ENCODE measurements at places on chromosomes 12 and 14.

DNA sequence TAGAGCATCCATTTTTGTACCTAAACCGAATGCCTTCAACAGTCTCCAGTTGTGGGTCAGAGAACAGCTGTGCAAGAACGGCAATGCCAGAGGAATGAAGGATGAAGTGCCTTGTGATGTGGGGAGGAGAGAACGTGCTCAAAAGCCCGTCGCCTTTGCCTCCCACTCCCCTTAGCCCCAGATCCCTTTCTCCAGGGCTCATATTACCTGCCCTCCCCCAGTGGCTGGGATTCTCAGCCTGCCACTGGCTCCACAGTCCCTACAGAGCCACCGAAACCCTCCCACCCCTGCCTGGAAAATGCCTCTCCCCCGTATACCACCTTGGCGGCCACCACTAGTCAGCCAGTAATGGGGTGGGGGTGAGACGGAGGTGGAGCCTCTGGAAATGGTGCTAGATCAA is 158.5 kb downstream of the ZFP36L1 start:
- DNase-seq: no peak

GRCh38 chr12:120181991-120182631 is 12.4 kb downstream of the GCN1 start:
- DNase-seq: no peak

GRCh38 chr12:70645494-70646317 is 8.5 kb upstream of the PTPRB start:
- no peak for DNase-seq

DNA sequence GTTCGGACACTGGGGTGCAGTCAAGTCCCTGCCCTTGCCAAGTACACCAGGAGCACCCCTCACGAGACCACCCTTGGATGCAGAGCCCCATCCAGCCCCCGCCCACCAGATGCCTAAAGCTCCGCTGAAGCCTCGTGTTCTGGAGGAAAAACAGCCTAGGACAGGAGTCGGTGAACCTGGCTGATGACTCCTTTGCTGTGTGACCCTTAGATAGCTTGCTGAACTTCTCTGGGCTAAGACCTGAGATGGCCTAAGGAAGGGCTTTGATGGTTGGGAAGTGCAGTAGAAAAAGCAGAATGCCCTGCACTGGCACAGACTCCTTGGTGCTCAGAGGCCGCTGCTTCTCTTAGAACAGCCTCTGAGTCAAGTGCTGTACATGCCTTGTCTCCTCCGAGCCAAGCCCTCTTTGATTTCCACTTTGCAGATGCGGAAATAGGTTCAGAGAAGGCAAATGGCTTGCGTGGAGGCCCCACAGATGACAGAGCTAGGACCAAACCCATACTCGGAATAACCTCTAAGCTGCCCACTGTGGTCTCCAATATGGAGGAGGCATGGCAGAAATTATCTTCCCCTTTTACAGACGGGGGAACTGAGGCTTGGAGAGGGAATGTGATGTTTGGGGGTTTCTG is 52.3 kb downstream of the MVK start:
- DNase-seq: no peak

- no peak for DNase-seq
Measured at GRCh38 chr12:68641138-68641537, 30.4 kb downstream of the RAP1B start.

- DNase-seq: no peak
Measured at GRCh38 chr14:69573831-69574262, 824 bp downstream of the CCDC177 start.

DNA sequence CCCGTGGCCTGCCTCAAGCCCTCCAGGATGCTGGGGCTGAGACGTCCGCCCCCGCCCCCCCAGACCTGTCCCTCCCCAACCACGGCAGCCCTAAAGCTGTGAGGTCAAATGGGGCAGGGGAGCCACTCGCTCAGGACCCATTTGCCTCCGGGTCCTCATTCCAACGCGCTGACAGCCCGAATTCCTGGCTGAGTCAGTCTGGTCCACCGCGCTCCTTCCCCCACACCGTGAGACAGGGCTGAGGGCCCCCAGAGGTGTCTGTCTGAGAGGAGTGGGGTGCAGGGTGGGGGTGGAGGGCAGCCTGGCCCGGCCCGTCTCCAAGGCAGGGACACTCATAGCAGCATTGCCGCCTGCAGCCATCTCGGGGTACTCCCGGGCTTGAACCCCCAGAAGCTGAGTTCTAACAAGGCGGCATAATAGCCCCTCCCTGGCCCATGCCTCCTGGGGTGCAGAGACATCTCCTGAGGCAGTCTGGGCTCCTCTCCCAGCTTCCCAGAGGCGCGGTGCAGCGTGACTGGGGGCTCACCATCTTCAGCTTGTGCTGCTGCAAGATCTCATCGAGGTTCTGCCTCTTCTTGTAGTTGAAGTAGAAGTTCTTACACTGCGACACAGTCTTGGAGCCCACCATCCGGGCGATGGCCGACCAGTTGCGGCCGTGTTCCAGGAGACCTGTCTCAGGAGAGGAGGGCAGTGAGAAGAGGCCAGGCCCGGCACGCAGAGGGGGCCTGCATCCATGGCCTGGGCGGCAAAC is 90.5 kb downstream of the RFLNA start:
- no peak for DNase-seq

DNA sequence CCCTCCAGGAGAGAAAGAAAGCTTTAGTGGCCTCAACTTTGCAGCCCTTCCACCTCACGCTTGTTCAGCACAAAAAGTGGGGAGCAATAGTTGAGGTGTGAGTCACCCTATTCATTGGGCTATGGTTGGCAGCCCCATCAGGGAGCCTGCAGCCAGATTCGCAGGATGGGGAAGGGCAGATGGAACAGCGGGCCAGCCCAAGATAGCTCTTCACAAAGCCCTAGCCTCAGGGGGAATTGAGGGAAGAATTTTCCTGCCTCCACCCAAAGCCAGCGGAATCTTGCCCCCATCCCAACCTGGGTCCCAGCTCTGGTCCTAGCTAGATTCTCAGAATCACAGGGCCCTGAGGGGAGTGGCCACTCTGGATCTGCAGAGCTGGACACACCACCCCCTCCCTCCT is 3.6 kb upstream of the KRT5 start:
- no peak for DNase-seq

DNA sequence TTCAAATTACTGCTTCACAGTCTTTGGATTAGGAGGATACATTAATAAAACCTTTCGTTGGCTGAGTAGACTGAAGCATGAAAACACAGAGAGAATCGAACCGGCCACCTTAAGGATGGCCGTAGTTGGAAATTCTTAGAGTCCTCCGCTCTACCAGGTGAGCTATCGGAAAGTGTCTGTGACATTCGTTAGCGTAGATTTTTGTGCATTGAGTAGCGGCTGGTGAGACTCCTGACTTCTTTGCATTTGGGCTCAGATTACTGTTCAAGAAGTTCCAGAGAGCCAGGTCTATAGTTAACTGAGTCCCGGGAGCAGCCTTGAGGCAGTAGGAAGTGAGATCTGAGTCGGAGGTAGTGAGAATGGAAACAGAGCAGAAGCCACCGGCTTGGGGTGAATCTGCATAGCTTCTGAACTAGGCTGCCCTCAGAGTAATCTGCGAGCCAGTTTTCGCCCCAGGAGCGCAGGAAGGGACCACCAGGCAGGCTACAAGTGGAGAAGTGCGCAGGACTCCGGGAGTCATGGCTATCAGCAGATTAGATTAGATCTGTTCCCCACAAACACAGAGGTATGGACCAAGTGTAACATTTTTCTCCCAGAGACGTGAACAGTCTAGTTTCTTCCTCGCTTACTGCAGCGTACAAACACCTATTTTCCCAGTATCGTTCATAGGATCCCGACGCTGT is 11.0 kb downstream of the OR6S1 start:
- DNase-seq: no peak

- DNase-seq: no peak
Measured at GRCh38 chr14:103074729-103075367, 9.2 kb upstream of the LBHD2 start.

DNA sequence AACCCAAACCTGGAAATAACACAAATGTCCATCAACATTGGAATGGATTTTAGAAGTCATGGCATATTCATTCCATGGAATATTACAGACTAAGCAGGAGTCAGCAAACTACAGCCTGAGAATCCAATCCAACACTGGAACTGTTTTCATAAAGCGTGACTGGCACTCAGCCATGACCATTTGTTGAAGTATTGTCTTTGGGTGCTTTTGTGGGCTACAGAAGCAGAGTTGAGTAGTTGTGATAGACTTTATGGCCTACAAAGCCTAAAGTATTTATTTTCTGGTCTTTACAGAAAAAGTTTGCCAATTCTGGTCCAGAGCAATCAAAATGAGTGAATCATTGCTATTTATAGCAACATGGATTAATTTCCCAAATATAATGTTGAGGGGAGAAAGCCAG is 34.5 kb upstream of the FRS2 start:
- no peak for DNase-seq

GRCh38 chr14:20428010-20428365 is 8.0 kb downstream of the KLHL33 start:
- DNase-seq: no peak

- no peak for DNase-seq
Measured at GRCh38 chr14:96493178-96493577, 9.0 kb upstream of the PAPOLA start.

GRCh38 chr14:88983755-88984154 is 159.3 kb downstream of the TTC8 start:
- DNase-seq: no peak

DNA sequence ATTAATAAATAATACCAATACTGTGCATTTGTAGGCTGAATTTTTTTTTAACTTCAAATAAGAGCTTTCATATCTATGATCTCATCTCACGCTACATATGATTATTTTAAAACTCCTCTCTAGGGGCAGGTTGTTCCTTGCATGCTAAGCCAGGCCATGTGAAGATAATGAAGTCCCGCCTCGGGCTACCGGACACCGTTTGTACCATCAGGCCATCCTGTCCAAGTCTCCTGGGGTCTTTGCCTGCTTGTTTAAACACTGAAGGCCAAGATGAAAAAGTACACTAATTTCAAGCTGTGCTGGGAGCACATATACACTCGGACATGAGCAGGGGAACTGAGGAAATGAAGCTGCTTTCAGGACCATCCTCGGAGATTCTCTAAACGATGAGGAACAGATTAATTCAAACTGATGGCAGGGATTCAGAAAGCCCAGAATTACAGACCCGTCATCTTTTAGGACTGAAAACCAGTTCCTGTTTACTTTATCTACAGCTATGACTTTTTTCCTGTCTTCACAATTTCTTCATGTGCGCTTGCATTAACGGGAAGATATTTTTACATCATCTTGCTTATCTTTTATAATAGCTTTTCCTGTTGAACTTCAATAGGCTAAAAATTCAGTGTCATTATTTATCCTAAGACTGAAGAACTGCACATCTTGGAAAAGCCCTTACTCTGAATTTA is 6.3 kb upstream of the ABHD12B start:
- no peak for DNase-seq

DNA sequence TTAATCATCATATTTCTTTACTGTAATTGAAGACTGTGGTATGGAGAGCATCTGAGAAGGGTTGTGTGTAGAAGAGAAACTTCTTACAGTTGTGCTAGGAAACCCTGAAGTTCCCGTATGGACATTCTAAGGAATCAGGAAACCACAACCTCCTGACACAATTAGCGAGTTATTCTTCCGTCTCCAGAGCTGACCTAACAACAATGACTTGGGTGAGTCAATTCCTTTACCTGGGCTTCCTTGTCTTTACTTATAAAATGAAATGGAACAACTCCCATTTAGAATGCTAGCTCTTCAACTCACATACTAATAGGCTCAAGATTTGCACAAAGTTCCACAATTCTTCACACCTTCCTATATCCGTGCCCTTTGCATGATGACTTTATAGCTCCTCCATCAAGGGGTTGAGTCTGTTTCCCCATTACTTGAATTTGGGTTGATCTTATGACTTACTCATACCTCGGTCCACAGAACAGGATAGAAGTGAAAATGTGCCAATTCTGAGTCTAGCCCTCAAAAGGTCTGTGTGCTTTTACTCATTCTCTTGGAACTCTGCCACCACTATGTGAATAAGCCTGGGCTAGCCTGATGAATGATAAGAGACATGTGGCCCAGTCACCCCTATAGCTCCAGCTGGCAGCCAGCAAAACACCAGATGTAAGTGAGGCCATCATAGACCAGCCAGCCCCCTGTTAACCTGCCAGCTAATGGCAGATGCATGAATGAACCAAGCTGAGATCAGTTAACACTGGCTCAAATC is 459.4 kb downstream of the ETNK1 start:
- no peak for DNase-seq

DNA sequence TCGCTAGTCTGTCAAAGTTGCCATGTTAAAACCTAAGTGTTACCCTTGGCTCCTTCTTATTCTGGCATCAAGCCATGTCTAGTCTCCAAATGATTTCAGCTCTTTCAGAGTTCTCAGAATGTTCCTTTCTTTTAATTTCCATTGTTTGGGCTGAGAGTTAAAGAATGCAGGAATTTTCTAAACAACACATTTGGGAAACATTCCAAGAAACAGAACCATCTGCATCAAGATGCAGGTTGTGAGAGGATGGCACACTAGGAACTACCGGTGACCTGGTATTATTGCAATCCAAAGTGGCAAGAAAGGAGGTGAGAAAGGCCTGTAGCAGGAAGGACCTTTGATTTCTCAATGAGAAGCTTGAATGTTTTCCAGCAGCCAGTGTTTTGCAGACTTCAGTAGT is 30.1 kb downstream of the SLC35F4 start:
- no peak for DNase-seq

DNA sequence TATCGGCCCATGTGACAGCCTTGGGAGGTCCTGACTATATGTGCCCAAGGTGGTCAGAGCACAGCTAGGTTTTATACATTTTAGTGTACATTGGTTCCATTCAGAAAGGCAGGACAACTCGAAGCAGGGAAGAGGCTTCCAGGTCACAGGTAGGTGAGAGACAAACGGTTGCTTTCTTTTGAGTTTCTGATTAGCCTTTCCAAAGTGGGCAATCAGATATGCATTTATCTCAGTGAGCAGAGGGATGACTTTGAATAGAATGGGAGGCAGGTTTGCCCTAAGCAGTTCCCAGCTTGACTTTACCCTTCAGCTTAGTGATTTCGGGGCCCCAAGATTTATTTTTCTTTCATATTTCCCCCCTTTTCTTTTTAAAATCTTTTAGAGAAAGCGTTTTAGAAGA is 87.6 kb upstream of the PPP2R5C start:
- no peak for DNase-seq

GRCh38 chr14:71403656-71404055 is 496.4 kb downstream of the PCNX1 start:
- DNase-seq: no peak

DNA sequence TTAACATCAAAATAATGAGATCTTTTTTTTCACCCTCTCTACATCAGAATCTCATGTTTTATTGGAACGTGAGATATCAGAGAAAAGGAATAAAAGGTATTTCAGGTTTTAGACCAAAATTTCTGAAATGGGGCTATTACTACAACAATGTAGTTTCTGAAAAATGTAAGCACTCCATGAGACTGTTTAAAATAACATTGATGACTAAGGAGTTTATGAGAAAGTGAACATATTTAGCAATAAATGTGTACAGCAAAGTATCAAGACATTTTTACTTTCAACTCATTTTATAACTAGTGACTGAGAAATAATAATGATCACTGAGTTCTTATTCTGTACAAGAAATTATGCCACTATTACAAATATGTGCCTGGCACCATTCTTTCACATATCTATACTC is 39.3 kb upstream of the ABCC9 start:
- DNase-seq: no peak

Data from stimulated activated CD4-positive, alpha-beta T cell treated with anti-CD3 and anti-CD28 coated beads, TNF-alpha, amount 100 ng/mL, for 1 hour (primary cell).